ENCODE measurements at places on chromosomes 7 and 10.

DNA sequence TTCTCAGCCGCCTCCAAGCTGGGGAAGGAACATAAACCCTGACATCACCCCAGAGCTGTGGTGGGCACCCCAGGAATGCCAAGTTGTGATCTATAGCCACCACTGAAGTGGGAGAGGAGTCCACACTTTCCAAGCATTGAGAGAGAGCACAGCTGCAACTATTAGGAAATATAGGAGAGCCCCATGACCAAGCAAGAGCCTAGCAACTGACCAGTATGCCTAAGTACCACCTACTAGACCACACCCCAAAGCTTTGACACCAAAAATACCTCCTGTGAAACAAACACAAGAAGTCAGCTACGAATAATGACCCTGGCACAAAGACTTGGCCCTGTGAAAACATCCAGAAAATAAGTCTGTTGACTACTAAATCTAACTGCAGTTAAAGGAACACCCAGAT is 804.1 kb upstream of the IGFBP3 start:
- no peak for DNase-seq

DNA sequence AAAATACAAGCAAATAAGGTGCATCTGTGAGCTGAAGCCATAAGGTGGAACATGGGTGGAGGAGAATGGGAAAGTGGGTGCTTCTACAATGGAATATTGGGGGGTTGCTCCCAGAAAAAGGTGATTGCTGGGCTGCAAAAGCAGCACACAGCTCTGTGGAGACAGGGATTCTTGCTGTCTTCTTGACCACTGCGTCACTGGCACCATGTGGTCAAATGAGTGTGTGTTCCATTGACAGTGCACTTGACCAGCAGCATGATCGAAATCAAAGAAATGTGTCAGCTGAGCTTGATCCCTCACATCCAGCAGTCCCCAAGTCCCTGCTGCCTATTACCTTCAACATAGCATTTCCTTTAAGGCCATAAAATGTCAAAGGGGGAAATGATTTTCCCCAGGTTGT is 56.2 kb downstream of the GPR26 start:
- DNase-seq: no peak

GRCh38 chr10:110203500-110204455 is 3.6 kb upstream of the MXI1 start:
- DNase-seq: no peak

GRCh38 chr7:102072636-102073209 is 213.9 kb upstream of the SH2B2 start:
- no peak for DNase-seq

DNA sequence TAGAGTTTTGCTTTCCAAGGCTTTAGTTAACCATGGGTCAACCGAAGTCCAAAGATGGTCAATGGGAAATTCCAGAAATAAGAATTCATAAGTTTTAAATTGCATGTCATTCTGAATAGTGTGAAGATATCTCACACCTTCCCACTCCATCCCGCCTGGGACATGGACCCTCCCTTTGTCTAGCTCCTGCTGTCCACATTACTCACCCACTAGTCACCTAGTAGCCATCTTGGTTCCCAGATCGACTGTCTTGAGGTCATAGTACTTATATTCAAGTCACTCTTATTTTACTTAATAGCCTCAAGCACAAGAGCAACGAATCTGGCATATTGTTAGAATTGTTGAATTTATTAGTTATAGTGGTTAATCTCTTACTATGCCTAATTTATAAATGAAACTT is 366.6 kb downstream of the PRPF18 start:
- DNase-seq: no peak

DNA sequence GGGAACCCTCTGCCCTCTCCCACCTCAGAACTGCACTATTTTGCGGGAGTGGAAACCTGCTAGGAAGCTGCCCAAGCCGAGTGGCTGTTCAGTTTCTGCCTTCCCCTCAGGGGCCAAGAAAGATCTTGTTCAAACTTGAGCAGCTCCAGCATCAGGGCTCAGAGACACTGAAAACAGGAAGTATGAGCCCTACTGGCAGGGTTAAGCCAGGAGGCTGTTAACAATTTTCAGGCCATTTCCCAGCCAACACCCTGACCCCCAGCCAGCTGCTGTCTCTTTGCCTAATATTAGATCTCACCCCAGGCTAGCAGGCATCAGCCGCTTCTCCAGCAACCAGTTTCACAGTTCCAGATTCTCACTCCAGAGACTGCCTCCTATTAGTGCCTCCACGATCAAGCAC is 9.2 kb downstream of the PLAU start:
- DNase-seq: no peak

- DNase-seq: no peak
These were observed 28.0 kb downstream of the PRSS2 start for GRCh38 chr7:142798451-142799436.

DNA sequence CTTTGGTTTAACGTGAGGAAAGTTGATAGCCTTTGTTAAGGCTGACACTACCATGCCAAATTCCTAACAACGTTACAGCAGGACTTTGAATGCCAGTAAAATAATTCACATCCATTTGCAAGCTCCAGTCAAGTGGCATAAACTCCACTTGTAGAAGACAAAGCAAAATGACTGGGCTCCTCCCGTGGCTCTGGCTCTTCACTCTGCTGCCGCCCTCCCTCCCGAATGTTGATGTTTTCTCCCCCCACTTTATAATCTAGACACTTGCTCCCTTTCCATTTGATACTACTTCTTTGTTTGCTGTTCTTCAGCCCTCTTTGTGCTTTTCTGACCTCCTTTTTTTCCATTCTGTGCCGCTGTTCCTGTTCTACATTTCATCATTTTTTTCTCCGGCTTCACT is 22.8 kb upstream of the ITGB8 start:
- DNase-seq: peak; percentile 73

DNA sequence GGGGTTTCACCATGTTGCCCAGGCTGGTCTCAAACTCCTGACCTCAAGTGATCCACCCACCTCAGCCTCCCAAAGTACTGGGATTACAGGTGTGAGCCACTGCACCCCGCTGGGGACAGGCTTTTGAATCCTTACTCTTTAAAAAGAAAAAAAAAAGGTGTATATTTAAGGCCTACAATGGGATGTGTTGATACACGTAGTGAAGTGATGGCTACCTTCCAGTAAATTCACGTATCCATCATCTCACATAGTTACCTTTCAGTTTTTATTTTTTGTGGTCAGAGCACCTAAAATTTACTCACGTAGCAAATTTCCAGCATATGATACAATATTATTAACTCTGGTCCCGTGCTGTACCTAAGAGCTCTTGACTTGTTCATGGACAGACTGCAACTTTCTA is 119.5 kb upstream of the INSYN2A start:
- DNase-seq: no peak

DNA sequence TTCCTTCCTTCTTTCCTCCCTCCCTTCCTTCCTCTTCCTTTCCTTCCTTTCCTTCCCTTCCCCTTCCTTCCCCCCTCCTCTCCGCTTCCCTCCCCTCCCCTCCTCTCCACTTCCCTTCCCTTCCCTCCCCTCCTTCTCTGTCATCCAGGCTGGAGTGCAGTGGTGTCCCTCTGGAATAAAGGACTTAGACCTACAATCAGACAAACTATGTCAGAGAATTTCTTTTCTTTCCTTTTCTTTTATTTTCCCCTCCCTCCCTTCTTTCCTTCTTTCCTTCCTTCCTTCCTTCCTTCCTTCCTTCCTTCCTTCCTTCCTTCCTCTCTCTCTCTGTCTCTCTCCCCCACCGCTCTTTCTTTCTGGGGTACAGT is 242.2 kb downstream of the GATA3 start:
- no peak for DNase-seq

DNA sequence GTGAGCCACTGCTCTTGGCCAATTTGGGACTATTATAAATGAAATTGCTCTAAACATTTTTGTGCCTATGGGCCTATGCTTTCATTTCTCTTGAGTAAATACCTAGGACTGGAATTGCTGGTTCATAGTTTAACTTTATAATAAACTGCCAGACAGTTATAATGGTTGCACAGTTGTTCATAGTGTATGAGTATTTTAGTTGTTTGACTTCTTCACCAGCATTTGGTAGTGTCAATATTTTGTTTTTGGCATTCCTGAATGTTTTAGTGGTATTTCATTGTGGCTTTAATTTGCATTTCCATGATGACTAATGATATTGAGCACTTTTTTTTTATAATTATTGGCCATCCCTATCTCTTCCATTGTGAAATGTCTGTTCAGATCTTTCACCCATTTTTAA is 29.5 kb downstream of the PLEKHA8 start:
- DNase-seq: no peak

- no peak for DNase-seq
These were observed 48.3 kb downstream of the BUB3 start for GRCh38 chr10:123202506-123202905.

DNA sequence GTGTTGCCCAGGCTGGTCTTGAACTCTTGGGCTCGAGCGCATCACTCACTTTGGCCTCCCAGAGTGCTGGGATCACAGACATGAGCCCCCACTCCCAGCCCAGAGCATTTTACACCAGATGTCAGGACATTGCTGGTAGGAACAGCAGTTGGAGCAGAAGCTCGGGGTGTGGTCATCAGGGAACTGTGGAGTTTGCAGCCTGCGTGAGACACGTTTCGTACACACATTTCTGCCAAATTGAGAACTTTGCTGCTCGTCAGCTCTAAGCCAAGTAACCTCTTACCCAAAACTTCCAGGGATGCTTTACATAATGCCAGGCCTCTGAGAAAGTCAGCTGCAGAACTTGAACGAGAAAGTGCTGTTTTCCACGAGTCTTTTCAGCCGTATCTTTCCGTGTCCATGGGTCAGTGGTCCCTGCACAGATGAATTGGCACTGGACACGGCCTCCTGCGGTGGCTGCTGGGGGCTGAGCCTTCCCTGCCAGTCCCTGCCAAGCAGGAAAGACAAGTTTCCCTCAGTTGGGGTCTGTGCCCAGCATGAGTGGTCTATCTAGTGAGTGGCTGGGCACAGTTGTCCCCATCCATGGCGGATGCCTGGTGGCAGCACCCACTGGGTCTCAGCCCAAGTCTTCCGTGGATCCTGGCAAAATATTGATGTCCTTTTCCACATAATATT is 54.4 kb downstream of the DNAJB6 start:
- no peak for DNase-seq

GRCh38 chr10:56109454-56109853 is 251.6 kb downstream of the ZWINT start:
- DNase-seq: no peak

- no peak for DNase-seq
These were observed 44.6 kb downstream of the WDR37 start for GRCh38 chr10:1100691-1101368.

GRCh38 chr10:48708144-48708543 is 23.5 kb downstream of the WDFY4 start:
- DNase-seq: no peak

- peak; percentile 28 for DNase-seq
These were observed 44.9 kb downstream of the BAMBI start for GRCh38 chr10:28722065-28722803.

GRCh38 chr10:120969219-120969645 is 118.1 kb downstream of the WDR11 start:
- no peak for DNase-seq

GRCh38 chr7:99397297-99397983 is 11.0 kb downstream of the PDAP1 start:
- no peak for DNase-seq

DNA sequence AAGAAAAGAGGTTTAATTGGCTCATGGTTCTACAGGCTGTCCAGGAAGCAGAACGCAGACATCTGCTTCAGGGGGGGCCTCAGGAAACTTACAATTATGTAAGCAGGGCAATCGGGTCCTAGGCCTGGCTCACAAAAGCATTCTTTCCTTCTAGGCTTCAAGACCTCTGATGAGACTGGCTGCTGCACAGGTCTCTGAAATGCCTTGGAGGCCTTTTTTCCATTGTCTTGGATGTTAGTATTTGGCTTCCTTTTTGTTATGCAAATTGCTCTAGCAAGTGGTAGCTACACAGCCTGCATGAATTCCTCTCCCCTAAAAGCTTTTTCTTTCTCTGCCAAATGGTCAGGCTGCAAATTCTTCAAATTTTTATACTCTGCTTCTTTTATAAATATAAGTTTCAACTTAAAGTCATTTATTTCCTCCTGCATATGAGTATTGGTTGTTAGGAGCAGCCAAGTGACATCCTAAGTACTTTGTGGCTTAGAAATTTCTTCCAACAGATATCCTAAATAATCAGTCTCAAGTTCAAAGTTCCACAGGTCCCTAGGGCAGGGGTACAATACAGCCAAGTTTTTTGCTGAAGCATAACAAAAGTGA is 83.1 kb upstream of the SEMA3A start:
- no peak for DNase-seq

- DNase-seq: no peak
These were observed 246.1 kb downstream of the DNAJB9 start for GRCh38 chr7:108815815-108816214.

DNA sequence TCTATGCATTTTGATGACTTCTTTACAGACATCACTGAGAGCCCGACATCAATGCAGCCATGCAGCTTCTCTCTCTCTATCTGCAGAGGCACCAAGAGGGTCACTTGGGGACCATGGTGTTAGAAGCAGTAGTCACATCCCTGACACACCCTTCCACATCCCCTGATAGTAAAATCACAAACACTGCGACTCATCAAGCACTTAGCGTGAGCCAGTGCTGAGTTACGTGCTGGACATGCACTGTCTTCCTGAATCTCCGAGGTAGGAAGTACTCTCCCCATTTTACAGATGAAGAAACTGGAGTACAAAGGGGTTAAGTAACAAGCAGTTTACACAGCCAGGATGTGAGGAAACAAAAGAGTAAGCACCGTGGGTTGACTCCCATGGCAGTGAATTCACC is 109.2 kb downstream of the OSBPL3 start:
- no peak for DNase-seq

DNA sequence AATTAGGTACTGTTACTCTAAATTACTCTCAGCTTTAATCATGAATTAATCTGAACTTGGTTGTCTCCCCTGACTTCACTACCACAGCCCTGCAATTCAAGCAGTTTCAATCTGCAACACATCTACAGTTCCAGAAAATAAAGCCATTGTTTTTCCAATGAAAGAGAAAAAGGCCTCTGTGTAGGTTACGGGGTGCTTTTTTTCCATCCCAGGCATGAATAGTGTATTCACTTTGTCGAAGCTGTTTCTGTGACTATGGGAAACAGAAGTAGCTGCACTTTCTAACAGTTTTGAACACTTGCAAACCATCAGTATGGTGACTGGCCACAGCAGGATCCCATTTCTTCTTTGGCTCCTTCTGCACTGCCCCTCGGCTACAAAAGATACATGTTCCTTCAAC is 460.2 kb downstream of the GRM8 start:
- no peak for DNase-seq

GRCh38 chr10:29355411-29355991 is 66.6 kb downstream of the LYZL1 start:
- no peak for DNase-seq

DNA sequence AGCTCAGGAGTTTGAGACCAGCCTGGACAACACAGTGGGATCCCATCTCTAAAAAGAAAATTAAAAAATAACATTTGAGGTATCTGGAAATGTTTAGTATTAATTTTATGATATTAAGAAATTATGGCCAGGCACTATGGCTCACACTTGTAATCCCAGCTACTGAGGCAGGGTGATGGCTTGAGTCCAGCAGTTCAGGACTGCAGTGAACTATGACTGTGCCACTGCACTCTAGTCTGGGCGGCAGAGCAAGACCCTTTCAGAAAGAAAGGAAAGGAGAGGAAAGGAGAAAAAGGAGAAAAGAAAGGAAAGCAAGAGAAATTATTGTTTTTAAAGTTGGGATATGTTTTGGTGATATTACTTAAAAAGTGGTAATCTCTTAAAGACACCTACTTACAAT is 2.5 kb upstream of the CCDC186 start:
- DNase-seq: no peak

- no peak for DNase-seq
These were observed 102.1 kb upstream of the KCND2 start for GRCh38 chr7:120170834-120171233.

- no peak for DNase-seq
These were observed 116.9 kb upstream of the SVIL start for GRCh38 chr10:29751684-29752083.

All from NCI-H1105 (cell line).